Activated naive CD8-positive, alpha-beta T cell treated with anti-CD3 and anti-CD28 coated beads, Interleukin-2, amount 50 U/mL, for 24 hours (primary cell): ENCODE measurements at places on chromosomes 12 and 14.

DNA sequence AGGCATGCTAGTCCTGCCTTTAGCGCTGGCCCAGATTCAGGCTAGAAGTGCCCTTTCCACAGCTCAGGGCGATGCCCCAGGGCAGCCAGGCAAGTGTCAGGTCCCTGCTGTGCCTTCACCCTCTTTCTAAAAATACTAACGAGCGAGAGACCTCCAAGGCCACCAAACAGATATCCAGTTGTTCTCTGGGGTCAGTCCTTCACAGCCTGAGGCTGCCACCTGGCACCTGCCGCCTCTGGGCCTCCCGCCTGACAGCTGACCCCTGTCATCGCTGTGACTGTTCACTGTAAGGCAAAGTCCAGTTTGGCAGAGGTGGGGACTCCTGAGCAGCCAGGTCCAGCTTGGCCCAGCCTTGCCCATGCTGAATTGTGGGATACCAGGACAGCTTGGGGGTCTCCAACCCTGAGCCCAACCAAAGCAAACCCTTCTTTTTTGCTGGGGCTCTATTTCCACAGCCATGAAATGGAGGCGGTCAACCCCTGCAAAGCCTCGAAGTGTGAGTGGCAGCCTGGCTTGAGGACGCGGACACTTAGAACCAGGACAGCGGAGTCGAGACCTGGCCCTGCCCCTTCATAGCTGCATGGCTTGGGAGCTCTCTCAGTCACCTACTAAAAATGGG lies 79.9 kb downstream of the NINJ2 start:
- no peak overlapping the region for H3K27ac ChIP-seq
- H3K36me3 ChIP-seq: peaks cover under 1% of the 10 kb centered on the region
- no peaks in the 10 kb centered on the region for H3K27me3 ChIP-seq
- no peak overlapping the region for H3K4me3 ChIP-seq
- no peaks in the 10 kb centered on the region for H3K4me1 ChIP-seq

- no peaks in the 10 kb centered on the region for H3K36me3 ChIP-seq
- DNase-seq: peak; percentile 4
- H3K4me3 ChIP-seq: peak overlapping the region; percentile 76
- no peak overlapping the region for H3K27ac ChIP-seq
Observed at GRCh38 chr12:79691511-79692248, 916 bp upstream of the PAWR start.

- H3K27ac ChIP-seq: peak overlapping the region; percentile 66
- H3K27me3 ChIP-seq: no peaks in the 10 kb centered on the region
- no peak for DNase-seq
- no peak overlapping the region for H3K4me3 ChIP-seq
- peaks cover 91% of the 10 kb centered on the region for H3K4me1 ChIP-seq
Observed at GRCh38 chr14:70652871-70653270, 11.2 kb downstream of the TTC9 start.

- H3K4me3 ChIP-seq: peak overlapping the region; percentile 95
- H3K4me1 ChIP-seq: peaks cover 73% of the 10 kb centered on the region
- H3K36me3 ChIP-seq: peaks cover 34% of the 10 kb centered on the region
- H3K27ac ChIP-seq: no peak overlapping the region
Observed at GRCh38 chr12:89349814-89350213, 2.5 kb downstream of the DUSP6 start.

- peaks cover 34% of the 10 kb centered on the region for H3K36me3 ChIP-seq
- peaks cover 9% of the 10 kb centered on the region for H3K4me1 ChIP-seq
- no peaks in the 10 kb centered on the region for H3K27me3 ChIP-seq
- H3K27ac ChIP-seq: no peak overlapping the region
- no peak for DNase-seq
- H3K4me3 ChIP-seq: no peak overlapping the region
Observed at GRCh38 chr12:44703182-44703910, 172.8 kb downstream of the NELL2 start.
